ENCODE measurements at places on chromosomes 11 and 22.

GRCh38 chr22:26461188-26461810, 22.3 kb downstream of the HPS4 start:
- no peak for DNase-seq

DNA sequence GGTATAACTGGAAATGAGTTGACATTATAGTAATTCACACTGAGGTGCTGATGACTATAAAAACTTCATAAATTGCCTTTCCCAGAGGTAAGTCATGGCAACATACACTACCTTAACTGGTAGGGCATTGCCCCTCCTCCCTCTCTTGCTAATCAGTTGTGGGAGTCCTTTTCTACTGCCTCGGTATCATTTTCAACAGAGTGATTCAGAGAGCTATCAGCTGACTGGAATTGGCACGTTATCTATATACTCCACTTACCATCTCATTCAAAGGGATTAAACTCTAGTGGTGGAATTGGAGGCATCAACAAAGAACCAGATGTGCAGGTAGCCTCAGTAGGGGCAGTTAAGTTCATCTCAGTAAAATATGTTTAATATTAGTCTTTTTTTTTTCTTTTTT, 8.0 kb upstream of the NUP160 start:
- no peak for DNase-seq

GRCh38 chr22:50694766-50695420, 22.3 kb downstream of the SHANK3 start:
- no peak for DNase-seq

DNA sequence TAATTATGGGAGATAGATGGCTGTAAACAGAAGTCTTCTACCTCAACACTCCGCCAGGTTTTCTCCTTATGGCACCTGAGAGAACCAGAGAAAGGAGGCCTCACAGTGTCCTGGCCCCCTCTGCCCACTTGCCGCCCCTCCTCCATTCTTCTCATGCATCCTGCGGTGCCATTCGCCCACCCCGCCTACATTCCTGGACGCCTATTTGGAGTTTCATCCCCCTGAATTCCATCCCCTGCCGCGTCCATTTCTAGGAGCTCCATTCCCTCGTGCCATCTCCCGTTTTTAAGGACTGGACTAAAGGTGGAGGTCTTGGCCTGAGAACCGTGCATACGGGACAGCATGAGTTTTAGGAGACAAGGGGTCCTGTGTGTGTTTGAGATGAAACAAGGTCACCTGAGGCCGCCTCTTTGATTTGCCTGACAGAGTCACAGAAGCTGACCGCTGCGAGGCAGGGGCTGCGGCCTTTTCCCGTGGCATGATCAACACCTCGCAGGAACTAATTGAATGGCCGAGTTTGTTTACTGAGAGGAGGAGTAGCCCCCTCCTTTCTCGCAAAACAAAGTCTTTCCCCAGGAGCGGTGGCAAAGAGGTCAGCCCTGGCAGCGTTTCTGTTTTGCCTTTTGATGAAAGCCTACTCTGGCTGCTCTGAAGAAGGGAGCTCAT, 246.2 kb downstream of the ST3GAL4 start:
- no peak for DNase-seq

DNA sequence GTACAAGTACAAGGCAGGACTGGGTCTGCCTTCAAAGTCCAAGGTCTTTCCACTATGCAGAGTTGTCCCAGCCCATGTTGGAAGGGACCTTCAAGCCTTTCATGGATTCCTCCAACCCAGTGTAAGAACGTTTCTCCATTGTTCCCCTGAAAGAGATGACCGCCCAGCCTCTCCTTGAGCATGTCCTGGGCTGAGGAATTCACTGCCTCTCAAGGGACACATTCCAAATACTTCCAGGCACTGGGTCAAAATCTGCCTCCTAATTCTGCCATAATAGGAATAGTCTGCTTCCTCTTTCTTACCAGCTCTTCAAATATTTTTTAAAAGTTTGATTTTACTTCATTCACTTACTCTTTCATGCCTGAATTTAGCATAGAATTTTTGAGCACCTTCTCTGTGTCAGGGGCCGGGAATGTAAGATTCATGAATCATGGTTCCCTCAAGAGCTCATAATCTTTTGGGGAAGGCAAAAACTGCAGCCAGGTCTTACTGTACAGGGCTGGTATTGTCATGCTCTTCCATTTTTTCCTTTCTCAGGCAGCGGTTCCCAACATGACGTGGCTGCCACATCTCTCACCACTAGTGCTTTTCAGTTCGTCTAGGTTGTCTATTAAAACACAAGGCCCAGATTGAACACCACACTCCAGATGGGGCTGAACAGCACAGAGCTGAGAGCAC, 143.3 kb upstream of the TBCEL start:
- no peak for DNase-seq

GRCh38 chr22:24432059-24432853, 4.9 kb downstream of the ADORA2A start:
- no peak for DNase-seq

DNA sequence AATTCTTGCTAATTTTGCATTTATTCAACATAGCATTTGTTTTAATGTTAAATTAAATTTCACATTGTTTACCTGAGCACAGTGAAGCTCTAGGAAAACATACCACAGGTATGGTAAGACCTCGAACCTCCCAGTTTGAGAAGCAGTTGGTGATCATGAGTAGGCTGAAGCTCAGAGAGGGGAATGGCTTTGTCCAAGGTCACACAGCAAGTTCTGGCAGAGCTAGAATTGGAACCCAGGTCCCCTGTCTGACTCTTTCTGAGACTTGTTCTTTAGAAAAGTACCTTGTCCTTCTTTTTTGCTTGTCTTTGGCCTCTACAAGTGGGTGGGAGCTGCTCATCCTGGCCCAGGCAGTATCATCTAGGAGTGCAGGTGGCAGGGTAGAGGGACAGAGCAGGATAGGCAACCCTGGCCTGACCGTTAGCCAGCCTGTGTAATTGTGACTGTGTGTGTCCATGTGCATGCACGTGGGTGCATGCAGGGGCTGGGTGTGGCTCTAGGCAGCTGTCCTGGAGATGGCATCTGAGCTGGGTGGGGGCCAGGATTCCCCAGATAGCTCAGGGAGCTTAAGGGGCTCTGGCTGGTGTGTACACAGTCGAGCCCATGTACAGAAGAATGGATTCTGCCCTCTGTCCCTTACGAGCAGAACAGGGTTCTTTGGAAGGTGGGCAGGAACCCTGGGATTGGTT, 21.6 kb downstream of the PHLDB1 start:
- no peak for DNase-seq

DNA sequence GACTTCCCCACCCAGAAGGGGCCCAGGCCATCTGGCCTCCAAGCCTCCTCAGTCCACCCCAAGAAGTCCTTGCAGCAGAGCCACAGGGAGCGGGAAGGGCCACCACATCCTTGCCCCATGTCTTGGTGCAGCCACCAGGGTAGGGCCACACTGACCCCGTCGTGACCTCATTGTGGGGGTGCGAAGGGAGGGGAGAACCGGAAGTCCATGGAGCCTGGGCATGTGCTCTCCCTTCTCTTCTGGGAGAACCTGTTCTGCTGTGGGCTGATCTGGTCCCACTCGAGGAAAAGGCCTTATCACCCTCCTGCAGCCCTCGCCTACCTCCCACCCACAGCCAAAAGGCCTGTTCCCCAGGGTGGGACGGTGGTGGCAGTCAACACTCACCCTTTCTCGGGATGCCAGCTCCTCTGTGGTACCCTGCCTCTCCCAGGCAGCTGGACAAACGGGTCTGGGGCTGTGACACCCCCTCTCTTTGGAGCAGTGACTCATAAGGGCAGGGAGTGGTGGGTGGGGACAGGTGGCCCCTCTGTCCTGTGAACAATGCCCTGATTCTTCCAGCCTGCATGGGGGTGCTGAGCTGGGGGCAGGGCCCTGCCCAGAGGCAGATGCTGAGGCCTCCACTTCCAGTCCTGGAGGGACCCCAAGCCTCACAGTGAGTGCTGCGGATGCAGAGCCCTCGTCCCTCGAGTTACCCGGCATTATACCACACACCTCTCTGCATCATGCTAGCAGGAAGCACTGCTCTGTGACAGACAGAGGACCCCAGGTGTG, 14.6 kb upstream of the CTSD start:
- DNase-seq: no peak

- no peak for DNase-seq
Measured at GRCh38 chr11:18865951-18866350, 73.3 kb downstream of the MRGPRX1 start.

DNA sequence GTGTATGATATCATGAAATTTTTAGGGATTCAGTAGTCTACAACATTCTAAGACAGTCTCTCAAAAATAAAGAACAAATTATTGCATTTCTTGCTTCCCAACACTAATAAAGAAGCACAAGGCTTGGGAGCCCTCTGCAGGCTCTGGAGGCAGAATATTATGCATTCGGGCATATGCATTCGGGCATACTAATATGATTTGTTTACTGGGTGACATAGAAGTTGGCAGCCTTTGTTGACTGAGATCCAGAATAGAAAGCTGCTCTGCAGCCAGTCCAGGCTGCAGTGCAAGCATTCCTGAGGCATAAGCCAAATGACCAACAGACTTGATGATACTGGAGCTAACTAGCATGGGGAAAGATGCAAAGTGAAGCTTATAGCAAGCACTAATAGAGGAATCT, 945.5 kb downstream of the OPCML start:
- DNase-seq: no peak

DNA sequence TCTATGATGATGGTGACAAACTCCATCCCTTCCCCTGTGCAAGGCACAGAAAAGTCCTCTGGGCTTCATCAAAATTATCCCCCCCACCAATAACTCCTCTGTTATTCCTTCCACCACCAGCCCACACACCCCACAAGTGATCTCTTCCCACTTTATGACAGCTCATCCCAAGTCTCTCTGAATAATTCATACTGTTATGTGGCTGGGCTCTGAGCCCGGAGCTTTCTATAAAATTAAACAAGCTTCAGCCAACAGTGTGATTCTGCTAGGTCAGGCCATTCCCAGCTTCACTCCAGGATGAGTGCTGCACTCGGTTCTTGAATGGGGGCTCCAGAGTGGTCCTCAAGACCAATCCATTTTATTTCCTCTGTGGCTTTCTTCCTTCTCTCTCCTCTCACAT, 83.0 kb downstream of the INSC start:
- DNase-seq: no peak

DNA sequence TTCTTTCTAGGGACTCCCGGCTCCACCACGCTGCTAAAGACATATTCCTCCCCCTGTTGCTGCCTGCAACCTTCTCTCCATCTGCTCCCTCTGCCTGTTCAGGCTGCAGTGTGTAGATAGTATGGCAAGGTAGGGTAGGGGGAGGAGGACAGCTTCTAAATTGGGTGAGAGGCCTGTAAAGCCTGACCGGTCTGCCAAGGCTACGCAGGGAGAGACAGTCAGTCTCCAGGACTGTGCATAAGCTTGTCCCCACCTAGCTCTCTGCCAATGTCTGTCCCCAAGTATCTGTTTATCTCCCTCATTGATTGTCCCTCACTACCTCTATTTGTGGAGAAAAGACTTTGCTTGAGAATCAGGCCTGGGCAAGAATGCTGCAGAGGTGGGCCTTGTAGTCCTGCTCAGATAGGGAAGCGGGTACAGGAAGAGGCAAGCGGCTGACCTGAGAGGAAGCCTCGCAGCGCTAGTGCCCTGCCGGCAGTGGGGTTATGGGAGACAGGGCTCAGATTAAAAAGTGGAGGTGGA, 871 bp upstream of the SEZ6L start:
- DNase-seq: no peak

DNA sequence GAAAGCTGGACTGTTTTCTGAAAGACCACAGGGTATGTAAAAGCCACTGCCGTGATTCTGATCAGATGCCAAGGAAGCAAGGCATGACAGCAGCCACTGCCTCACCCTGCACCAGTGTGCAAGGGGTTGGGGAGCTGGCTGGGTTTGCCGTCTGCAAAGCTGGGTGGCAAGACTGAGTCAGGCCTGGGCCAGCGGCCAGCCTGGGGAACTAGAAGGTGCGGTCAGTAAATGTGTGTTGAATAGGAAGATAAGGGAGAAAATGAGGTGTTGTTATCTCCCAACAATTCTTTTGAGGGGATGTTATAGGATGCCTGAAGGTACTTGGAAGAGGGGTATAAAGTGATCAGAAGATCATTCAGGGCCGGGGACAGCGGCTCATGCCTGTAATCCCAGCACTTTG, 8.0 kb downstream of the VSTM5 start:
- DNase-seq: no peak

DNA sequence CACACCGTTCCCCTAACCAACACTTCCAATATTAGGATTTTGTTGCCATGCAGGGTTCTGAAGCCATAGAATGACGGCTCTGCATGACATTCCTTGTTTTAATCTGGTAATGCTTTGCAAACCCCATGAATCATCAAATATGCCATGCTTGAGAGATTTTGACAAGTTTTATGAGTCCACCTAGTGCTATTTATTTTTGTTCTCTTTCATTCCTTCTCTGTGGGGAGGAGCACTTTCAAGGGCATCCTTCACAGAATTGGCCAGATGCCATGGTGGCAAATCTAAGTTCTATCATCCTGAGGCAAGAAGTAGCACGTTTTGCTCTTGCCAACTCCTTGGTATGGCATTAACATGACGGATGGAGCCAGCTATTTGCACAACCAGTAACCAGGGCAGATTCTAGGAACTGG, 268.4 kb downstream of the FAM76B start:
- DNase-seq: no peak

GRCh38 chr11:77244277-77245027, 57.0 kb downstream of the GDPD4 start:
- no peak for DNase-seq

- no peak for DNase-seq
Measured at GRCh38 chr22:46947516-46948257, 185.2 kb downstream of the TBC1D22A start.

GRCh38 chr22:44998296-44998695, 11.5 kb downstream of the PHF21B start:
- DNase-seq: no peak

DNA sequence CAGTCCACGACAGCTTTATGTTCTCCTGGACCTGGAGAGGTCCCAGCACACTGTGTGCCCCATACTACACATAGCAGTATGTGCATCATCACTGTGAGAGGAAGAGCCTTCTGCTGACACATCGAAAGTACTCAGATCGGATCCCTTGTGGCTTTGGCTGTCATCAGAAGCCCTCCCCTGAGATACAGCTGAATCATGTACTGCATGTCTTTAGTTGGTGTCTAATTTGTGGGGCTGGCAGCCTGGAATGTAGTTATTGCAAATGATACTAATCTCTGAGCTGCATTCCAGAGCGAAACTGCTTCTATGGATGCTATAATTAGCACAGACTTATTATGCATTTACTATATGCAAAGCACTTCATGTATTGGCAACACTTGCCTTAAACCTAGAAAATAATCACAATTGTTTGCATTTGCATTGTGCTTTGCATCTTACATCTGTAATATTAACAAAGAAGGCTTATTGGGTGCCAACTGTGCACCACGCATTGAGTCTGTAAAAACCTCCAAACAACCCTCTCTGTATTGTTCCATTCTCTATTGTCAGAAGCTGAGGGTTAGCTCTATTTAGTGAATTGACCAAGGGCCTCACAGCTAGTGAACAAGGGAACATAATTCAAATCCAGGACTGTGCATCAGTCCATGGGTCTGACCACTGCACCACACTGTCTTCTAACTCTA, 89.2 kb upstream of the CRTAM start:
- DNase-seq: no peak

GRCh38 chr11:3353066-3353465, 25.9 kb downstream of the ZNF195 start:
- no peak for DNase-seq

- DNase-seq: no peak
Measured at GRCh38 chr11:10476927-10477689, 22.0 kb downstream of the AMPD3 start.

All from renal pelvis (tissue), 12 donors.